CD4-positive, alpha-beta T cell treated with Interleukin-4 for 1 hour (primary cell): ENCODE measurements at places on chromosomes 2 and 18.

DNA sequence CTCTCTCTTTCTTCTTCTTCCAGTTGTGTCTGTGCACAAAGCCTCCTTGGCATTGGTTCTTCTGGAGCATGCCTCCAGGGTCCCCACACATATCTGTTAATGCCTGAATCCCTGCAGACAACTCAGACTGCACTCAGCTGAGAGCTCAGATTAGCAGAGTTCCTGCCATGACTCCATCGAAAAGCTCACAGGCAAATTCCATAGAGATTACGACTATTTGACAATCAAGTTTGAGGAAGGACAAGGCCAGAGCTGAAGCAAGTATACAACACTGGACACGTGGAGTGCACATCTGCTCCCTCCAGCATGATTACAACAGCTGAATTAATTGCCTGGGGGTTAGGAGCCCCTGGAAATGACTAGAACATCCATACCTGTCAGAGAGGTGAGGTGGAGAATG is 190.7 kb downstream of the INSIG2 start:
- no peak for DNase-seq

- no peak for DNase-seq
Observed at GRCh38 chr2:113351375-113352355, 72.9 kb upstream of the PAX8 start.

- no peak for DNase-seq
Observed at GRCh38 chr18:6374935-6375529, 39.7 kb downstream of the L3MBTL4 start.

GRCh38 chr2:9336576-9337314 is 86.6 kb downstream of the ITGB1BP1 start:
- no peak for DNase-seq

GRCh38 chr2:50395605-50396297 is 636.2 kb downstream of the NRXN1 start:
- DNase-seq = no peak

- DNase-seq = no peak
Observed at GRCh38 chr2:8627692-8628085, 54.2 kb upstream of the ID2 start.

GRCh38 chr2:75853436-75853835 is 142.7 kb upstream of the GCFC2 start:
- DNase-seq = no peak

DNA sequence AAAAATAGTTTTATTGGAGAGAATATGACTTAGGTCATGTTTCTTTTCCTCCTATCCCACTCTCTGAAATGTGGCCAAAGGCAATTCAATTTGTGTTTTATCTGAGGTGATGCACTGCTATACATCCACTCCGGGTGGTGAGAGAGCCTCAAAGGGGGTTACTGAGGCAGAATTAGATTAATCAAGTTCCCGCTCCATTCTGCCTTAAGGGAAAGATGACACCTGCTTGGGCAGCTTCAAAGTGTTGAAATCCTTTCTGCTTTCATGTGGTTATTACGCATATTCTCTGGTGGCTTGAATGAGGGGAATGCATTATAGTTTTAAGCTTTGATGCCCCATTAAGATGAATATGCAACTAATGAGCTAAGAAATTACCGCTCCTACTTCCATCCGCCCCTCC is 213.0 kb upstream of the TMEFF2 start:
- DNase-seq = no peak
